Stimulated activated memory B cell treated with anti-CD40 and anti-IgM and Interleukin-4, amounts not matched to agents 10 μg/mL and 1 μg/mL and 100 μg/mL, for 72 hours (primary cell): ENCODE measurements at places on chromosomes 5 and 9.

GRCh38 chr9:69931340-69931739 lies 110.7 kb downstream of the CFAP95 start:
- peaks cover 46% of the 10 kb centered on the region for H3K27me3 ChIP-seq
- no peak for ATAC-seq
- H3K4me3 ChIP-seq, result no peak overlapping the region
- H3K4me1 ChIP-seq, result no peaks in the 10 kb centered on the region
- no peak overlapping the region for H3K27ac ChIP-seq

- no peak overlapping the region for H3K4me3 ChIP-seq
- H3K27ac ChIP-seq, result no peak overlapping the region
- no peak for ATAC-seq
- H3K4me1 ChIP-seq, result no peaks in the 10 kb centered on the region
- H3K36me3 ChIP-seq, result no peaks in the 10 kb centered on the region
- no peaks in the 10 kb centered on the region for H3K27me3 ChIP-seq
Observed at GRCh38 chr5:125348221-125348692, 601.8 kb upstream of the ZNF608 start.

DNA sequence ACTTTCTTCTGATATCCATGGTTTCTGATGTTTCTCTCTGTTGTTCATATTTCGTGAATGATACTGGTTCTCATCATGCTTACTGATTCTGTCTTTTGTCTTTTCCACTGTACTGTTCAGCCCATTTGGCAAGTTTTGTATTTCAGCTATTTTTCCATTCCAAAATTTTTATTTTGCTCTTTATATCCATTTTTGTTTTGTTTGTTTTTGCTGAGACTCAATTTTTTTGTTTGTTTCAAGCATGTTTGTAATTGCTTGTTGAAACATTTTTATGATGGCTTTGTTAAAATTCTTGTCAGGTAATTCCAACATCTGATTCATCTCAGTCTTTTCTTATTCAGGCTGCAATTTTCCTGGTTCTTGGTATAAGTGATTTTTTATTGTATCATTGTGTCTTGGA lies 64.0 kb downstream of the ERCC6L2 start:
- H3K4me3 ChIP-seq, result no peak overlapping the region
- no peaks in the 10 kb centered on the region for H3K4me1 ChIP-seq
- H3K36me3 ChIP-seq, result peaks cover 99% of the 10 kb centered on the region
- no peaks in the 10 kb centered on the region for H3K27me3 ChIP-seq
- ATAC-seq, result no peak

DNA sequence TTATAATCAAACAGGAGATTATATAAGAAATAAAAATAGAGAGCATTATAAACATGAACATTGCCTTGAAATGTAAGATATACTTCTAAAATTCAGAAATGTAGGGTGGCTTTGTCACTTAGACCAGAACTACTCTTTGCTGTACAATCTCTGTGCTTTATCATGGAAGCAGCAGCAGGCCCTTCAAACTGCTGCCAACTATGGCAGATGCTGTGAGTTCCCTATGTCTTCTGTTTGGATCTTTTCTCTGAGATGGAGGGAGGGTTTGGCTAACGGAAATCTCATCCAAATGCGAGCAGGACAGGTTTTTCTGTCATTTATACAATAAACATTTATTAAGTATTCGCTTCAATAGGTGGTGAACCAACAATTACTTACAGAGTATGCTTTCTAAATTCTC lies 34.8 kb upstream of the RICTOR start:
- H3K36me3 ChIP-seq, result no peaks in the 10 kb centered on the region
- H3K4me3 ChIP-seq, result no peak overlapping the region
- no peaks in the 10 kb centered on the region for H3K4me1 ChIP-seq
- no peaks in the 10 kb centered on the region for H3K27me3 ChIP-seq
- ATAC-seq, result no peak

DNA sequence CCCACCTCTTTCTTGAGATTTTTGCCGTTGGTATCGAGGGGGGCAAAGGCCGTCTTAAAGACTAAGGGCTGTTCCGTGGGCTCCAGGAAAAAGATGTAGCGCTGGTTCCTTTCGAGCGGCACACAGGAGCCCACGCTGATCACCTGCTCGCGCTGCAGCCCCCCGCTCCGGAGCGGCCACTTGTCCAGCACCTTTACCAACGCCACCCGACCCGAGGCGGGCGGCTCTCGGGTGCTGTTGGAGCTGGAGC lies 781 bp downstream of the NRG2 start:
- peaks cover 44% of the 10 kb centered on the region for H3K4me1 ChIP-seq
- H3K36me3 ChIP-seq, result no peaks in the 10 kb centered on the region
- H3K27ac ChIP-seq, result no peak overlapping the region
- peaks cover 71% of the 10 kb centered on the region for H3K27me3 ChIP-seq
- peak overlapping the region; percentile 61 for H3K4me3 ChIP-seq
- no peak for ATAC-seq

DNA sequence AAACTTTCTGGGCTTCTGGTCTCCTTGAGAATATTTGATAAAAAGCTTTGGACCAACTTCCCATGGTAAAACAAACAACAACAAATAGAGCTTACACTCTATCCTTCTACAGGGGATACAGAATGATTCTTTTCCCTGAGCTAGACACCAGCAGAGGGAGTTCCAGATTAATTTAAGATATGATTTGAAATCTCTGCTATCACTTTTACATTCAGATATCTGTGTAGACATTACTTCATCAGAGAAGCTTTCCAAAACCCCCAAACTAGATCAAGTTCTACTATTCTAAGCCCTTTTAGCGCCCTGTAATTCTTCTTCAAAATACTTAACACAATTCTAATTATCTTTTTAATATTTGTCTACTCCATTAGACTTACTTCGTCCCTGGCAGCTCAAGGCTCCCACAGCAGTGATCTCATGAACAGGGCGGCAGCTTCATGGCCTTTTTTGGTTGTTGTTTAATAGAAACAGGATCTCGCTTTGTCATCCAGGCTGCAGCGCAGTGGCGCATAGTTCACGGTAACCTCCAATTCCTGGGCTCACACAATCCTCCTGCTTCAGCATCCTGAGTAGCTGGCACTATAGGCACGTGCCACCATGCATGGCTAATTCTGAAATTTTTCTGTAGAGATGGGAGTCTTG lies 955 bp upstream of the GALNT12 start:
- H3K4me3 ChIP-seq, result peak overlapping the region; percentile 91
- H3K4me1 ChIP-seq, result peaks cover 28% of the 10 kb centered on the region
- H3K27ac ChIP-seq, result no peak overlapping the region
- H3K27me3 ChIP-seq, result peaks cover 12% of the 10 kb centered on the region
- ATAC-seq, result no peak
- no peaks in the 10 kb centered on the region for H3K36me3 ChIP-seq

DNA sequence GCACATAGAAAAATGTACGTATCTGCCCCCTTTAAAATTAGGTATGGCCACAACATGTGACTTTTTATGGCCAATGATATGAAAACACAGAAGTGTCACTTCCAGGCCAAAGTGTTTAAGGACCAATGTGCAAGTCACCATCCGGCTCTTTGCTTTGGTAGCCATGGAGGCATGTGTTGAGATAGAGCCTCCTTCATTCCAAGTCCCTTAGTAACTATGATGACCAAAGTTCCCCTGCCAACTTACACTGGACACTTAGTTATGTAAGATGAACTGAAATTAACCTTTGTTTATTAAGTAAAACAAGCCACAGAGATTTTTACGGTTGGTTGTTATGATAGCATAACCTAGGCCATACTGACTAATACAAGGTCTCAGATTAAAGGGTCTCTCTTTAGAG lies 51.0 kb downstream of the FBN2 start:
- no peaks in the 10 kb centered on the region for H3K4me1 ChIP-seq
- H3K4me3 ChIP-seq, result no peak overlapping the region
- no peaks in the 10 kb centered on the region for H3K36me3 ChIP-seq
- no peaks in the 10 kb centered on the region for H3K27me3 ChIP-seq

DNA sequence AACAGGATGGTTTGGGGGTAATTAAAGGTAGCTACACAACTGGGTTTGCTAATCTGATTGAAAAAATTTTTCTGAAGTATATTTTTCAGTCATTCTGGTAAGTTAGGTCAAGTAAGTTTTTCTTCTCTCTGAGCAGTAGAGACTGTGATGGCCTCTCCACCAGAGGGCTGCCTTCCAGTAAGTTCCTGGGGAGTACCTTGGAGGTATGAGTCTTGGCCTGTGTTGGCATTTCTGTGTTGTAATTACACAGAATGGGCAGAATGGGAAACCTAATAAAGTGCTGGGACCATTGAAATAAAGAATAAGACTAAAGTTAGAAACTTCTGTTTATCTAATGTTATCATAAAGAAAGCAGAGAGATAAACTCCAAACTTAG lies 430.8 kb downstream of the ARHGEF28 start:
- no peaks in the 10 kb centered on the region for H3K36me3 ChIP-seq
- ATAC-seq, result no peak
- no peak overlapping the region for H3K4me3 ChIP-seq
- H3K4me1 ChIP-seq, result no peaks in the 10 kb centered on the region
- H3K27me3 ChIP-seq, result peaks cover 6% of the 10 kb centered on the region

- no peak overlapping the region for H3K27ac ChIP-seq
- H3K4me3 ChIP-seq, result no peak overlapping the region
- ATAC-seq, result no peak
Observed at GRCh38 chr5:137304226-137304874, 194.8 kb downstream of the SPOCK1 start.

DNA sequence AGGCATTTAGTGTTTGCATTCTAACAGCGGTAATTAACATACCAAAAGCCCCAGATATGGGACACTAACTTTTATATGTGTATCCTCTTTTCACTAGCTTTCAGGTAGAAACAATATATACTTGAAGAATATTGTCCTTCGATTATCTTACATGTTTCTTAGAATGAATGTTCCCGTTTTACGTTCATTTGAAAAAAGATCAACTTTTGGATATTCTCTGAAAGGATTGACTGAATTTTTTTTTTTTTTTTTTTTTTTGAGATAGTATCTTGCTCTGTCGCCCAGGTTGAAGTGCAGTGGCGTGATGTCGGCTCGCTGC lies 32.2 kb upstream of the FSD1L start:
- H3K4me3 ChIP-seq, result no peak overlapping the region
- ATAC-seq, result no peak
- H3K27me3 ChIP-seq, result no peaks in the 10 kb centered on the region
- H3K27ac ChIP-seq, result no peak overlapping the region
- no peaks in the 10 kb centered on the region for H3K4me1 ChIP-seq

GRCh38 chr5:96905864-96906263 lies 29.6 kb downstream of the ERAP2 start:
- no peak for ATAC-seq
- H3K4me1 ChIP-seq, result peaks cover 24% of the 10 kb centered on the region
- no peaks in the 10 kb centered on the region for H3K27me3 ChIP-seq
- H3K4me3 ChIP-seq, result no peak overlapping the region

- ATAC-seq, result no peak
- H3K27ac ChIP-seq, result no peak overlapping the region
- no peaks in the 10 kb centered on the region for H3K4me1 ChIP-seq
- no peak overlapping the region for H3K4me3 ChIP-seq
- H3K27me3 ChIP-seq, result peaks cover 51% of the 10 kb centered on the region
Observed at GRCh38 chr9:97559111-97559514, 57.6 kb downstream of the TMOD1 start.

- peaks cover 40% of the 10 kb centered on the region for H3K4me1 ChIP-seq
- H3K27me3 ChIP-seq, result no peaks in the 10 kb centered on the region
- peaks cover 10% of the 10 kb centered on the region for H3K36me3 ChIP-seq
- peak; percentile 40 for ATAC-seq
- peak overlapping the region; percentile 58 for H3K27ac ChIP-seq
Observed at GRCh38 chr5:68288707-68289134, 73.2 kb downstream of the PIK3R1 start.

DNA sequence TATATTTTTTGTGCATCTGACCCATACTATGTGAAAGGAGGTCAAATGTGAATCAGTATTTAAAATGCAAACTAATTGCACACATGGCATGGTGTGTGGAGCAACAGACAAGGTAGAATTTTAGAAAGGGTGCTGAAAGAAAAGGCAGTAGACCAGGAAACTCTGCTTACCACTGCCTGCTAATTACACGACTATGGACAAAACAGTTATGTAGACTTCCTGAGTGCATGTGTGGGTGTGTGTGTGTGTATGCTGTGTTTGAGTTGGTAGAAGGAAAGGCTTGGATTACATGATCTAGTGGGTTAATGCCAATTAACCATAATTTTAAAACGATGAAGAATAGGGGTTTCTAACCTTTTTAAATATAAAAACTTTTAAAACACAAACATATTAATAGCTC lies 349.9 kb downstream of the SH3GL2 start:
- H3K4me1 ChIP-seq, result no peaks in the 10 kb centered on the region
- no peak for ATAC-seq
- H3K4me3 ChIP-seq, result no peak overlapping the region
- H3K36me3 ChIP-seq, result no peaks in the 10 kb centered on the region

GRCh38 chr5:164741376-164741775 lies 1236.0 kb downstream of the MAT2B start:
- no peak overlapping the region for H3K4me3 ChIP-seq
- ATAC-seq, result no peak
- H3K27me3 ChIP-seq, result no peaks in the 10 kb centered on the region

GRCh38 chr5:167451076-167451475 lies 840.4 kb upstream of the WWC1 start:
- H3K4me3 ChIP-seq, result no peak overlapping the region
- H3K27me3 ChIP-seq, result no peaks in the 10 kb centered on the region
- no peaks in the 10 kb centered on the region for H3K36me3 ChIP-seq
- H3K27ac ChIP-seq, result no peak overlapping the region
- no peak for ATAC-seq

GRCh38 chr5:61881821-61882487 lies 424.1 kb upstream of the KIF2A start:
- H3K27me3 ChIP-seq, result no peaks in the 10 kb centered on the region
- H3K27ac ChIP-seq, result no peak overlapping the region
- H3K4me1 ChIP-seq, result no peaks in the 10 kb centered on the region
- no peaks in the 10 kb centered on the region for H3K36me3 ChIP-seq
- ATAC-seq, result peak; percentile 34

DNA sequence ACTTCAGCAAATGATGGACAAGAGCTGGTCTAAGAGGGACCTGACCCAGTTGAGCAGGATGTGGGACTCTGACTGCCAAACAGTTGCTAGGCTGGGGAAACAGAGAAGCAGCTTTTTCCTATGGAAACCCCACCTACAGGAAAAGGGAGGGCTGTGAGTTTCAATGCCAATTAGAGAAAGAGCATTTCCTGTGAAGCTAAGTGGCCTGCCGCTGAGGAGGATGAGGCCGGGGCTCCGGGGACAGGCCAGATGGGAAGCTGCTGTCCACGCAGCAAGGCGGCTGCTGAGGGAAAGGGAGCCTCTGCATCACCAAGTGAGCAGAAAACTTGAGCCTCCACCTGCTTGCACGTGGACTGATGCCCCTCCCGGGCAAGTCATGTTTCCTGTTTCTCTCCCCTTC lies at the start of gene PCDH12:
Gene PCDH12 (minus strand): TSS at position 90 of the 400 bp plus-strand sequence. CDS start 351 bp downstream, outside the sequence.
- H3K4me3 ChIP-seq, result no peak within 1 kb of the TSS
- H3K27me3 ChIP-seq, result peaks cover 9% of the 10 kb centered on the region
- ATAC-seq, result no peak
- no peaks in the 10 kb centered on the region for H3K36me3 ChIP-seq
- no peak within 1 kb of the TSS for H3K27ac ChIP-seq

DNA sequence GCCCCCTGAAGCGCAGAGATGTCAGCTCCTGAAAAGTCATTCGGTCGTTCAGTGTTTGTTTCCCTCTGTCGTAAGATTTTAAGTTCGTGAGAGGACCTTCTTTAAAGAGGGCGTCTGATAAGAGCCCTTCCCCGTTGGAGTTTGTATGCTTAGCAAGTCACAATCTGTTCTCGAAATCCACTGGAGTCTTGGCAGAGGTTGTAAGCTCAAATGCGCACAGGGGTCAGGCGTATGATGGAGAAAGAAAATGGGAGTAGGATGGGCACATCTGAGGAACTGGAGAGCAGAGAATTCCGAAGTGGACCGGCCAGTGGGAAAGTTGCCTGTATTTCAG lies 710 bp downstream of the HSD17B4 start:
- no peaks in the 10 kb centered on the region for H3K27me3 ChIP-seq
- peak overlapping the region; percentile 91 for H3K27ac ChIP-seq
- peaks cover 50% of the 10 kb centered on the region for H3K4me1 ChIP-seq
- peaks cover 19% of the 10 kb centered on the region for H3K36me3 ChIP-seq
- H3K4me3 ChIP-seq, result peak overlapping the region; percentile 94

- H3K27me3 ChIP-seq, result no peaks in the 10 kb centered on the region
- H3K4me3 ChIP-seq, result no peak overlapping the region
- H3K4me1 ChIP-seq, result no peaks in the 10 kb centered on the region
- no peak for ATAC-seq
- no peaks in the 10 kb centered on the region for H3K36me3 ChIP-seq
Observed at GRCh38 chr9:17613758-17614157, 34.9 kb downstream of the SH3GL2 start.
